ENCODE measurements at places on chromosomes 16 and 17.

- no peak for DNase-seq
Measured at GRCh38 chr16:64950262-64950661, 171.6 kb downstream of the CDH11 start.

- no peak for DNase-seq
Measured at GRCh38 chr17:65559804-65560627, 1.4 kb downstream of the AXIN2 start.

DNA sequence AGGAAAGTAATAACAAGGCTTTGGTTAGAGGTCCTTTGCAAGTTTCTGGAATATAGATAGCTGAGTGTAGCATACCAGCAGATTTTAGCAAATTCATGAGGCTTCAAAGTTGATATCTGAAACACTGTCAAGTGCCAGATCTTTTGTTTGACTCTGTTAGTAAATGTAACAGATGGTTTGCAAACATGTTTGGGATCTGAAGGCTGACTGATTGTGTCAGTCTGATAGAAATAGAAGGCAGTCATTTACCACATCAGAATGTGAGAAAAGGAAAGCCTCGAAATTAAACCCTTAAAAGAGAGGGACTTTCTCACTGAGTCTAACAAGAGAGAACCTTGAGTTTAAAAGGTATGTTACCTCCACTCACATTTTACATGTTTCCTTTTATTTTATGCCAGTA is 371.5 kb downstream of the KIF2B start:
- DNase-seq, result no peak

DNA sequence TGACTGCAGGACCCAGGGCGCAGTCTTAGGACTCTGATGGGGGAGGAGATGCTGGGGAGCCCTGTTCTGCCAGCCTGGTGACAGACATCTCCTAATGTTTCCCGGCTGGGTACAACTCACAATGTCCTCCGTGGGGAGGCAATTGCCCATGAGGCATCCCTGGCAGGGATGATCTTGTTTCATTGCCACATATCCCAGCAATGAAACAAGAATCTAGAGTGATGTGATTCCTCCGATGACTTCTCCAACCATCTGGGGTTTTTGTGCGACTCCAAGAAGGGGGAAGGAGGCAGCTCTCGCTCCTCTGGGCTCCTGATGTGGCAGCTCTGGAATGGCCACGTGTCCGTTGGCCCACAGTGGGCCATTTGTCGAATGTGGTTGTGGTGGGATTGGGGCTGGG is 255.8 kb downstream of the SEC14L1 start:
- no peak for DNase-seq
